ENCODE measurements at places on chromosomes 13 and 19.

- no peak for DNase-seq
These were observed 795 bp downstream of the JOSD2 start for GRCh38 chr19:50510121-50510670.

GRCh38 chr13:76067850-76068249, 431.7 kb downstream of the LMO7 start:
- DNase-seq = no peak

DNA sequence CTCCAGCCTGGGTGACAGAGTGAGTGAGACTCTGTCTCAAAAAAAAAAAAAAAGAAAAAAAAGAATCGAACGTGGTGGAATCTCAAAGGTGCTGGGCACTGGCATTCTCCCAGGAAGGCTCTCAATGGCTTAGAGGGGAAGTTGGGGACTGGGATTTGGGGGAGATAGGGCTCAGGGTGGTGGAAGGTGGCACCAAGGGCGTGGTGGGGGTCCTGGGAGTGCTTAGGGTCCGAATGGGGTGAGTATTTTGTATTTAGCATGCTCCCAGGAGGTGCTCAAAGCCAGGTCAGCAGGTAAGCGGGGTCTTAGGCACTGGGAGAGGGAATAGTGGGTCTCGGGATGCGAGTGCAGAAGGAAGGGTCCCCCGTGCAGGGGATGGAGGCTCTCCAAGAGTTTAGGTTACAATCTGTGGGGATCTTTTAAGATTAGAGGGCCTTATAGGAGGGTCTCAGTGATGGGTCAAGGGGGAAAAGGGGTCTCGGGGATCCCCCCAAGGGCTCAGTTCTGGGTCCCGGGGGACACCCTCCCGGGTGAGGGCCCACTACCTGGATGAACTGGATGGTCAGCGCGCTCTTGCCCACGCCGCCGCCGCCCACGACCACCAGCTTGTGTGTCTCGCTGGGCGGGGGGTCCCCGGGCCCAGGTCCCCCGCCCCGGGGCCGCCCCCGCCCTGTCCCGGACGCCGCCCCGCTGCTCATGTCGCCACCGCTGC, 386 bp downstream of the RRAS start:
- DNase-seq = no peak

DNA sequence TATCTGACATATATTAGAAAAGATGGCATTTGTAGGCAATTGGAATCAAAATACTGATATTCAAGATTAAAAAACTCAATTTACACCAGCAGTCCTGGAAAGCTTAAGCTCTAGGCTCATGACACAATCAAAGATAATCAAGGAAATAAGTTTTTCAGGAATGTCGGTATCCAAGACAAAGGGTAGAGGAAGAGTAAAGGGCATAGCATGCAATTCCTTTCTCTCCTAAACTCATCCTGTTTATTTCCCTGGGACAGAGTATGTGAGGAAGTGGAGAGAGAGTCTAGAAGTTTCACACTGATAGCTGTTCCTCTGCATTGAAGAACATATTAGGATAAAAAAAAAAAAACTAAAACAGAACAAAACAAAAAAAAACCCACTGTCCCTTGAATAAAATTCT, 2452.1 kb downstream of the PCDH9 start:
- DNase-seq = no peak

GRCh38 chr13:44363631-44364344, 9.8 kb upstream of the SERP2 start:
- no peak for DNase-seq

- DNase-seq = no peak
These were observed 843.8 kb upstream of the SPRY2 start for GRCh38 chr13:81184556-81185265.

DNA sequence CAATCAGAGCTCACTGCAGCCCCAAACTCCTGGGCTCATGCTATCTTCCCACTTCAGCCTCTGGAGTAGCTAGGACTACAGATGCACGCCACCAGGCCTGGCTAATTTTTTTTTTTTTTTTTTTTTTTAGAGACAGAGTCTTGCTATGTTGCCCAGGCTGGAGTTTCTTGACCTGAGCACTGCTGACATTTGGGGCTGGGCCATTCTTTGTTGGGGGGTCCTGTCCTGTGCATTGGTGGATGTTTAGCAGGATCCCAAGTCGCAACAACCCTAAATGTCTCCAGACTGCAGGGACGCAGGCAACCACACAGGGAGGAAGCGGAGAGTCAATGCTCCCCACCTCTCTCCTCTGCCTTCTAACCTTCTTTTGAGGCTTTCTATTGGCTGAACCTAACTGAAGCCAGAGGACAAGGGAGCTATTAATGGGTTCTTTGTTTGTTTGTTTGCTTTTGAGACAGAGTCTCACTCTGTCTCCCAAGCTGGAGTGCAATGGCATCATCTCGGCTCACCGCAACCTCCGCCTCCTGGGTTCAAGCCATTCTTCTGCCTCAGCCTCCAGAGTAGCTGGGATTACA, 58.3 kb upstream of the ADGRE5 start:
- DNase-seq = peak; percentile 80

GRCh38 chr19:47032171-47032811, 12.7 kb downstream of the NPAS1 start:
- no peak for DNase-seq

DNA sequence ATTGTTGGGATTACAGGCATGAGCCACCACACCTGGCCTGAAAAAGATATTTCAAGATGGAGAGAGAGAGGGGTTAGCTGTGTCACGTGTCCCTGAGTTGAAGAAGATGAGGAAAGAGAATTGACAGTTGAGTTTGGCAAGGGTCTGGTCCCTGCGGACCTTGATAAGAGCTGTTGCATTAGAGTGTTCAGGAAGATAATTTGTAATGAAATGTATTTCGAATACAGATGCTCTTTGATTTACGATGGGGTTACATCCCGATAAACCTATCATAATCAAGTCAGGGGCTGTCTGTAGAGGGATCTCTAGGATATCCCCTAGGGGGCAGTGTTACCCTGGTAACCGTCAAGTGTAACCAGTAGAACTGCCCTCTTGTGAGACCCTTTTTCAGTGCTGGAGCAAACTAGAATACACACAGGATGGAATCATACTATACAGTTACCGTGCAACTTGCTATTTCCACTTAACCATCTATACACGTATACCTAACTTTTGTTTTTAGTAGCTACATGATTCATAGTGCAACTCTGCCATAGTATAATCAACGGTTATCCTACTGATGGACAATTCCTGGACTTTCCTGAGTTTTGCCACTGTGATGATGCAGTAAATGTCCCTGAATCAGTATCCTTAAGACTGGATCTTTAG, 1.5 kb upstream of the ELOF1 start:
- peak; percentile 71 for DNase-seq

DNA sequence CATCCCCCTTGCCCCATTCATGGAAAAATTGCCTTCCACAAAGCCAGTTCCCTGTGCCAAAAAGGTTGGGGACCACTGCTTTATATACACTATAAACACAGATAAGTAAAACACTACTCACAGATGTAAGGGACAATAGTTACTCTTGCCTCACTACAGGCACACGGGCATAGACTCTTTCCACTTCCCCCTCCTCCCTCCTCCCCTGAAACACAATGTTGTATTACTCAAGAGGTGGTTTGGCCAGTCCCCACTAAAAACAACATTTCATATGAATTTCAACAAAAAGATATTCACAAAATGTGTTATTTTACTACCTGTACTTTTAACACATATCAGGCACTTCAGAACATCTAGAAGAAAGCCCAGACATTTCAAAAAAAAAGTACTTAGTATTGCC, 45.1 kb downstream of the EPSTI1 start:
- no peak for DNase-seq

DNA sequence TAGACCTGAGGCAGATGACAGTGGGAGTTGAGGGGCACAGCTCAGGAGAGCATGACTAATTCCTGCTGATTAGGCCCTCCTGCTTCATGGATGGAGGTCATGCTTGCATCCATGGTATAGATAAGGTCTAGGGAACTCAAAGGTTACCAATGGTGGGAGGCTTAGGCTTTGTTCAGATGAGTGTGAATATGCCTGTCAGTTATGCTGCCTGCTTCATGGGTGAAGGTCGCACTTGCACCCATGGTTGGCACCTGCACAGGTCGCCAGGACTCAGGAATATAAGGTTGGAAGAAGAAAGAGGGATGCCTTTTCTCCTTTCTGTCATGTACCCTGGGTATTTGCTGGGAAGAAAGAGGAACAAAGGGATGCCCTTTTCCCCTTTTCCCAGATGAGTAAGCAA, 53.4 kb upstream of the GJB6 start:
- no peak for DNase-seq

GRCh38 chr13:80361298-80361697, 20.4 kb upstream of the SPRY2 start:
- no peak for DNase-seq

DNA sequence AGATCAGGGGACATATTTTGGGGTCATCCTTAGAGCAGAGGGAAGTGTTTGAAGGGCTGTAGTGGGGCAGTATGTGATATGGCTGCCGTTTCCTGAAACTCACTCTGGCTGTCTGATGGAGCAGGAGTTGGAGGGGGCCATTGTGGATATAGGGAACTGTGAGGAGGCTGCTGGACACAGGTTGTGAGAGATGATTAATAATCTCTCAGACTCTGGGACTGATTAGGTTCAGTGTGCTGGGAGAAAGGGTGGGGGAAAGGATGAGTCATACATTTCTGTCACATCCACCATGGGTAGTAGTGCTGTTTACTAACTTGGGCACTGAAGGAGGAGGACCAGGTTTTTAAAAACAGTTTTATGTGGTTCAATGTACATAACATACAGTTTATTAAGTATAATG, 4.8 kb downstream of the B3GLCT start:
- DNase-seq = no peak

GRCh38 chr19:30135797-30136196, 193.8 kb downstream of the URI1 start:
- no peak for DNase-seq

GRCh38 chr13:95571941-95572340, 19.4 kb downstream of the CLDN10 start:
- no peak for DNase-seq

DNA sequence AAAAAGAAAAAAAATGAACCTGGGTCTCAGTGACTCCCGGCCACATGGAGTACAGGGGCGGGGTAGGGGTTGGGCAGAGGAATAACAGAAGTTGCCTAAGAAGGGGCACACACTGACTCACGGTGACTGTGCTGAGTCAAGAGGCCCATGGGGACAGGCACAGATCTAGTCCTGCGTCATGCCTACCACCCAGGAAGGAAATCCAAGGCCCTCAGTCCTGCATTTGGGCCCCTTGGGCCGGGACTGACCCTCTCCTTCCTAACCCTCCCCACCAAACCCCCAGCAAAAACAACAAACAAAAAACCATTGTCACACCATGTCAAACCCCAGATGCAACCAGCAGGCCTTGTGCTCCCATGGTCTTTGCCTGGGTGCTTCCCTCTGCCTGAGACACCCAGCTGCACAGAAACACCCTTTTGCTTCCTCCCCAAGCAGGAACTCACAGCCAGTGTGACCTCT, 9.6 kb upstream of the NOTCH3 start:
- no peak for DNase-seq

DNA sequence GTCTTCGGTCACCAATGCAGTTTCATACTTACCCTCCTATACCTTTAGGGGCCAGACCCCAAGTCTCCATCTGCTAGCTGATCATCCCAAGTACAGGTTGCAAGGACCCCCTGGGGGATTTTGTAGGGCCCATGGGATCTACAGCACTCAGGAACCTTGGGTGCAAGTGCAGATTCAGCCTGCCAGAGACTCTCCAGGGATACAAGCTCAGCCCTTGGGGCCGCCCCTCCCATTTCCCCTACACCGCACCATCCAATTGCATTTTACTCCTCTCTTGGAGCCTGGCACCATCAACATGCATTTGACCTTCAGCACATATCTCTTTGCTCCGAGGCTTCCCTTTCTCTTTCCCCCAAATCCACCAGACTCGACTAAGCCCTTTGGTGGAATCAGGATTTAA, 154.7 kb upstream of the ZNF536 start:
- no peak for DNase-seq

- DNase-seq = no peak
These were observed at the start of gene TMPRSS9 for GRCh38 chr19:2359992-2360685. TSS of gene TMPRSS9 (plus strand) at chr19:2360265. CDS start at chr19:2389786, 29,521 bp downstream.

DNA sequence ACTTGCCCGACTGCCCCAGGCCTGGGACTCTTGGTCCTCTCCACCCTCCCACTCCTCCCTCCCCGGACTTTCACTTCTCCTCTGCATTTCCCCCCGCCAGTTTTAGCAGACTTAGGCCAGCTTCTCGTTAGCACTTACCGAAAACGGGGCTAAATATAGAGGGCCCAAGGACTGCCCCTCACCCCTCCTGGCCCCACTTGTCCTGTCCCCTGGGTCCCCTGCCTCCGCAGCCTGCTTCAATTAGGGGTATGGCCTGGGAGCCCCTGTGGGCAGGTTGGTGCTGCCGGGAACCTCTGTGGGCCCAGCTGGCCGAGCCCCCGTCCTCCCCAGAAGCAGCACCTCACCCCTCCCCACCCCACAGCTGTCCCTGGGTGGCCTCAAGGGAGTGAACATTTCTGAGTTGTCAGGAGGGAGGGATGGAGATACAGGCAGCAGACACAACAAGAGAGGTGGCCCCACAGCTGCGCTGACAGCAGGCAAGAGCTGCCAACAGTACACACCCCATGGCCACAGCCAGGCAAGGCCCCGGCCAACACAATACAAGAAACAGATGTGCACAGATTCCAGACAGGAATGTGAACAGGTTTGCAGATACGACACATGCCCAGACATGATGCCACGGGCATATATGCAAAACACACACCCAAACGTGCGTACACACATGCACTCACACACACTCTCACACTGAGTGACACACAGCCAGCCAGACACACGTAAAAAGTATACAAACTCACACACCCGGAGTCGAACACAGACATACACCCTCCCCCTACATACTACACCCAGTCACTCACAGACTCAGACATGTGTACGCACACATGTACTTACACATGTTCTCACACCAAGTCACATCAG, 2.6 kb downstream of the POU2F2 start:
- DNase-seq = no peak

- DNase-seq = no peak
These were observed 917.4 kb upstream of the MIR17HG start for GRCh38 chr13:90430127-90430526.

GRCh38 chr13:52765611-52766390, 26.2 kb upstream of the CNMD start:
- no peak for DNase-seq

DNA sequence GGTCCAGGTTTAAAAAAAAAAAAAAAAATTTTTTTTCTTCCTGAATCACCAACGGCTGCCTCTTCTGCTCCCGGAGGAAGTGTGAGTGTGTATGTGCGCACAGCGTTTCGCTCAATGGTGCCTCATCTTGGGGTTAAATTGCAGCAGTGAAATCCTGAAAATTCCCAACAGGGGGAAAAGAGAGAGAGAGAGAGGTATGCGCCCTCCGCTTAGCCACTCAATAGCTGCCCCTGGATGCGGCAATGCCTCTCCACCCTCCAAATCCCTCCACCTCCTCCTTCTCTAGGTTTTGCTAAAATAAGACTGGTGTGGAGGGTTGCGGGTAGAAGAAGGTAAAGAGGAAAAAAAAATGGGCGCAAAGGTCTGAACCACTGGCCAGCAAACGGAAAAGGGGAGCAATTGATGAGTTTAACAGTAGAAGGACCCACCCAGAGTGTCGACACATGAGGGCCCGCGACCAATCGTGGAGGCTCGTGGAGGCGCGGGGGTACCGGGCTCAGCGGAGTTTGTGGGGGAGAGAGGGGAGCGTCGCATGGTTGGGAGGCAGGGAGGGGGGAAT, 853 bp upstream of the CACNA1A start:
- DNase-seq = no peak
